Sigmoid colon (tissue), 7 donors: ENCODE measurements at places on chromosomes 7 and 10. TPM values are rescaled to one million over a fixed set of nuclear protein-coding genes. Genes with fewer than 3 reads are reported as not detected.

The AKR1C4 gene
- not detected for total RNA-seq

The AMPH gene
- total RNA-seq: 2.5 TPM

The ELOVL3 gene
- not detected for total RNA-seq

GRCh38 chr7:106021151-106022067 lies 58.3 kb downstream of the CDHR3 start:
- no peak for DNase-seq

GRCh38 chr7:142581341-142581740 lies 167.9 kb upstream of the PRSS1 start:
- no peak for DNase-seq

DNA sequence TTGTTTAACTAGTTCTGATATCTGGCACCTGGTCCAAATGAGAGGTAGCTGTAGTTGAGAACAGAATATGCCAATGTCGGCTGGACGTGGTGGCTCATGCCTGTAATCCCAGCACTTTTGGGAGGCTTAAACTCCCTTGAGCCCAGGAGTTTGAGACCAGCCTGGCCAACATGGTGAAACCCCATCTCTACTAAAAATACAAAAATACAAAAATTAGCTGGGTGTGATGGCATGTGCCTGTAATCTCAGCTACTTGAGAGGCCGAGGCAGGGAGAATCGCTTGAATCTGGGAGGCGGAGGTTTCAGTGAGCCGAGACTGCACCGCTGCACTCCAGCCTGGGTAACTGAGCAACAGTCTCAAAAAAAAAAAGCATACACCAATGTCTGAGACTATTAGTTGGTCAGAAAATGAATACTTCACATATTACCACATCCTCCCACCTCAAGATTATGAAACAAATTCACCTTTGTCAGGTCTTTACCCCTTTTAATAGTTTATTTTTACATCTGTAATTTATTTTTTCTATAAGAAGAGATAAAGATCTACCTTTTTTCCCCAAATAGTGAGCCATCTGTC lies 38.8 kb downstream of the EPC1 start:
- DNase-seq: no peak

The HSPA12A gene
- total RNA-seq: 13.6 TPM

The C10orf62 gene
- not detected for total RNA-seq

DNA sequence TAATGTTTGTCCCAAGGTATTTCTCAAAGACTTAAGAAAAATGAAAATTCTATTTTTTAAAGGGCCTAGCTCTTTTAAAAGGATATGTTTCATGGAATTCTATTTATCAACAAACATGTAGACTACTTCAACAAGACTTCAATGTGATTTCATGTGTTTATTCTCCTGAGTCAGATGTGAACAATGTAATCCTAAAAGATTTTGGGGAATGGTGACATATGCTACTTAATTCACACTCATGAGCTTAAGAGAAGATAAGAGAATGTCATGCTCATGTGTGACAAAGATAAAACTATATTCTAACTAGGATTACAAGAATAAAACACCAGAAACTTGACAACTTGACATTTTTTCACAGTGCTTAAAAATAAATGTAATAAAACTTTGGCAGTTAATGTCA lies 127.5 kb downstream of the TES start:
- no peak for DNase-seq

DNA sequence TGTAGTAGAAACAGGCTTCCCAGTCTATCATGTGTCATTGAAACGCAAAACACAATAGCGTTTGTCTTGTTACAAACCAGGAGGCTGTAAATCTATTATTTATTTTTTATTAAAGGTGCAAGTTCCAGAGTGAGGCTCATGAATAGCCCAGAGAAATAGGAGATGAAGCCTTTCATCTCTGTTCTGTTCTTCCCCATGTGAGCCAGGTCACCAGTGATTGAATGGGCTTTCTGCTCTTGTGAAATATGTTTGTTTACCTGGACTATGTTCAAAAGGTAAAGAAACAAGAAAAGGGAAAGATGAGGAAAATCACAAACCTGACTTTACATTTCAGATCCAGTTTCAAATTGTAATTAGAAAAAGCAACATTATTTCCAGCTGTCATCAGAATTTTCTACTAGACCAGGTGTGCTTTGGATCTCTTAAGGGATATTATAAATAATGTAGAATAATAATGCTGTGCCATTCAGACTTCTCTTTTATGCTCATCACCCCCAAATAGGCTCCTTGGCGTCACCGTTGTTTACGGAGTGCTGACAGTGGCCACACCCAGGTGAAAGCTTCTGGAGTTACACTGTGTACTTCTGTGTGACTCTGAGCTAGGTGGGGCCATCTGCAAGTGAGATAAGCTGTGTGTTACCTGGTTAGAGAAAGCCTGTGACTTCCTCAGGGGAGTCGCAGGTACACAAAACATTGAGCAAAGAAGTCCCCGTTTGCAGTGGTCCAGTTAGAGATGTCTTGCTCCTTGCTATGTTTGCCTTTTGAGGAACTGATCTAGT lies 274.9 kb downstream of the SDK1 start:
- no peak for DNase-seq

DNA sequence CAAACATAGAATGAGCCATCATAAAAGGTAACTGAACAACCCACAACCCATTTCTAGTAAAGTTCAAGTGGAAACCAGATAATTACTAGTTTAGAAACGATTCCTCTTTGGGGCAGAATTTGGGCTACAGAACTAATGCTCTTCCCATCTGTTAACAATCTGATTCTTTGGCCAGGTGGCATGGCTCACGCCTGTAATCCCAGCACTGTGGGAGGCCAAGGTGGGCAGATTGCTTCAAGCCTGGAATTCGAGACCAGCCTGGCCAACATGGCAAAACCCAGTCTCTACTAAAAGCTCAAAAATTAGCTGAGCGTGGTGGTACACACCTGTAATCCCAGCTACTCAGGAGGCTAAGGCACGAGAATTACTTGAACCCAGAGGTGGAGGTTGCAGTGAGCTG lies 18.5 kb downstream of the CYP51A1 start:
- no peak for DNase-seq

The CHPF2 gene
- total RNA-seq: 16.4 TPM

DNA sequence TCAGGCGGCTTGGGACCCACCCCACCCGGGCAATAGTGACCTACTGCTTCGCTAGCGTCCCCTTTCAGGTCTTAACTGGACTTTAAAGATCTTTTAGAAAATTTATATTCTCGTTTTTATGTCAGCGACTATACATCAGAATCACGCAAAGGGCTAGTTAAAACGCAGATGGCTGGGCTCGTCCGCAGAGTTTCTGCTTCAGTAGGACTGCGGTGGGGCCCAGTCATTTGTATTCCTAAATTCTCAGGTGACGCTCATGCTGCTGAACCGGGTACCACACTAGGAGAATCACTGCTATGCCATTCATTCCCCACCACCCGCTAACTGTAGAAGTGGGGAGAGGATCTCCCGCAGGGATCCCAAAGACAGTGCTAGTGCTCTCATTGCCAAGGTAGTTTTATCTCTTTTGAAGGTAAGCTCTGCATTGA lies 12.0 kb upstream of the SP8 start:
- no peak for DNase-seq

DNA sequence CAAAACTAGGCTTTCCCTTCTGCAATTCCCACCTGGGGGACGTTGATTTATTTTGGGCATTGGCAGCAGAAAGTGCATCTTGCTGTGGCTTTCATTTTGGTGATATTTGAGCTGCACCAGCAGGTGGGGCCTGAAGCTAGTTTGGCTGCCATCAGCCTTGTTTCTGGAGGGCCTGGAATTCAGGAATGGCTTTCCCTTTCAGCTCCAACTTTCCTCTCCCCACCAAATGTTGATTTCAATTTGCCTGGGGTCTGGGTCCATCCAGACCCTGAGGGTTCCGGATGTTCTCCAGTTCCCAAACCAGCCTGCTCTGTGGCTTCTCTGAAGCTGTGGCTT lies 640.4 kb downstream of the TYW1 start:
- DNase-seq: no peak

GRCh38 chr10:120422457-120422856 lies 34.6 kb upstream of the PLPP4 start:
- DNase-seq: no peak

The ZNF655 gene
- total RNA-seq: 134 TPM

DNA sequence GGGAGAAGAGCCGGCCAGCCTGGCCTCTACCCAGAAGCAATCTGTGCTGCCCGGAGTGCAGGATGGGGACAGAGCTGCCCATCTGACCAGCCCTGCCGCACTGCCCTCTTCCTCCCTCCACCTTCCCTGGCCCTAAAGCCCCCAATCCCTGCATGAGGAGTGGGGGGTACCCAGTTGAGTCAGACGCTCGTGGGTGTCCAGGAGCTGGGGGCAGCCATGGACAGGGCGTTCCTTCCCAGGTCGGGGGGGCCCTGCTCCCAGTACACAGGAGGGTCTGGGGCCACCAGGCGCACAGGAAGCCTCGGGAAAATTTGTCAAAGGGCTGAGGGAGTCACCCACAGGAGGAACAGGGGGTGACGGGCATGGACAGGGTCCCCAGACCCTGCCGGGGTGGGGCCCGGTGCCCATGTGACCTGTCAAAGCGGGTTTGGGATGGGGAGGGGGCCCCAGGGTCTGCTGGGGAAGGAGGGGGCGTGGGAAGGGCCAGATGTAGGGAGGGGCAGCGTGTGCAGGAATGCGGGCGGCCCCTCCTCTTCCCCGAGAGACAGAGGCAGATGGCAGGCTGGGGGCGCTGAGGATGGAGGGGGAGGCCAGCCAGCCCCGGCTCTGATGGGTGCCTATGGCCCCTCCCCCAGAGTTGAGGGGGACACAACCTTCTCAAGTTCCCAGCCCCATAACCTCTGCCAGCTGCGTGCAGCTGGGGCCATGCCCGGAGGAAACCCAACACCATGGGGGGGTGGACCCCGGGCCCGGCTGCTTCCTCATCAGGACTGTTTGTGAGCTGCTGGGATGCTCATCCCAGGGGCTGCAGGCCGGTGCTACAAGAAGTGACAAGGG lies 21.5 kb upstream of the GRIFIN start:
- DNase-seq: no peak

GRCh38 chr10:58818900-58819299 lies 306.2 kb downstream of the BICC1 start:
- DNase-seq: no peak

- no peak for DNase-seq
These were observed 17.1 kb downstream of the MCU start for GRCh38 chr10:72709041-72709440.

DNA sequence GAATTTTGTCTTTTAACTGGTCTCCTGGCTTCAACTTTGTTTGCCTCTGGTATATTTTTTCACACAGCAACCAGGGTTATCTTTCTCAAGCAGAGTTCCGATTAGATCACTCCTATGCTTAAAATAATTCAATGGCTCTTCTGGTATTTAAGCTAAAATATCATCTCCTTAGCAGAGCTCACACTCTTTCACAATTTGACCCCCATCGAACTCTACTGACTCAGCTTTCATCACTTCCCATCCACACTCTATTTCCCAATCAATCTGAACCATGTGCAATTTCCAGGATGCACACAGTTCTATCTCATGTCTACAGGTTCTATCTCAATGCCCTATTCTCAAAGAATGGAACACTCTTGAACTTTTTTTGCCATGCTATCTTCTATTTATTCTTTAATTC lies 809.5 kb downstream of the GRID1 start:
- DNase-seq: no peak
